ENCODE measurements at places on chromosomes 5 and 9. TPM values are rescaled to one million over a fixed set of nuclear protein-coding genes. Genes with fewer than 3 reads are reported as not detected.

IL13 gene
- total RNA-seq, result not detected

GRCh38 chr9:136336156-136336870 is 9.0 kb downstream of the GPSM1 start:
- no peak for DNase-seq

- DNase-seq, result no peak
Observed at GRCh38 chr5:159337016-159337955, 7.0 kb upstream of the IL12B start.

GRCh38 chr9:93397661-93398373 is 53.7 kb upstream of the FAM120A start:
- DNase-seq, result no peak

DNA sequence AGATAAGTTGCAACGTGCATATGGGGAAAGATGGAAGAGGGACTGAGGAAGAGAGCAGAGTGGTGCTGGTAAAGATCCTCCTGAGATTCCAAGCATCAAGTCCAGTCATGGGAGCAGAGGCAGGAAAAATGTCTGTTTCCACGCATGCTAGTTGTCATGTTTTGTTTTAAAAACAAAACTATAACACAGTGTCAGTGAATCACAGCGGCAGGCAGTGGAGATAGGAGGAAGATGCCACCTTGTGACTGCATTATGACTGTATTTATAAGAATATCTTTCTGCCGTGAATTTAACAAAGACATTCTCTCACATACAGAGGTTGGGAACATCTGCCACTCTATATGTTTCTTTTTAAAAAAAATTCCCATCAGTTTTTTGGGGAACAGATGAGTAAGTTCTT is 3.7 kb upstream of the SVEP1 start:
- no peak for DNase-seq

DNA sequence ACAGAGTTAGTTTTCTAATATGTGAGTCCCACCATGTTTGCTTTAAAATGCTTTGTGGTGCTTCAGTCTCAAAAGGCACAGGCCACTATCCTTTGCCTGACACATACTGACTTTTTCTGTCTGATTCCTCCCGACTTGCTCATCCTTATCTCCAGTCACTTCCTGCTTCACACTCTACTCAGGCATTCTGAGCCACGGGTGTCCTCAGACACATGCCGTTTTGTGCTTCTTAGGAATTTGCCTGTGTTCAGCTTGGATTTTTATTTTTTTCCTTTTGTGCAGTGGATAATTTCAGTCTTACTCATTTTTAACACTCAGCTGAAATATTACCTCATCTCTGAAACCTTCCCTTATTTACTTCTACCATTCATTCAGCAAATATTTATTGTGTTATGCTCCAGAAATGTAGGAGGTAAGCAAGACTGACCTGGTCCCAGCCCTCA is 54.1 kb downstream of the MAN2A1 start:
- no peak for DNase-seq

DNA sequence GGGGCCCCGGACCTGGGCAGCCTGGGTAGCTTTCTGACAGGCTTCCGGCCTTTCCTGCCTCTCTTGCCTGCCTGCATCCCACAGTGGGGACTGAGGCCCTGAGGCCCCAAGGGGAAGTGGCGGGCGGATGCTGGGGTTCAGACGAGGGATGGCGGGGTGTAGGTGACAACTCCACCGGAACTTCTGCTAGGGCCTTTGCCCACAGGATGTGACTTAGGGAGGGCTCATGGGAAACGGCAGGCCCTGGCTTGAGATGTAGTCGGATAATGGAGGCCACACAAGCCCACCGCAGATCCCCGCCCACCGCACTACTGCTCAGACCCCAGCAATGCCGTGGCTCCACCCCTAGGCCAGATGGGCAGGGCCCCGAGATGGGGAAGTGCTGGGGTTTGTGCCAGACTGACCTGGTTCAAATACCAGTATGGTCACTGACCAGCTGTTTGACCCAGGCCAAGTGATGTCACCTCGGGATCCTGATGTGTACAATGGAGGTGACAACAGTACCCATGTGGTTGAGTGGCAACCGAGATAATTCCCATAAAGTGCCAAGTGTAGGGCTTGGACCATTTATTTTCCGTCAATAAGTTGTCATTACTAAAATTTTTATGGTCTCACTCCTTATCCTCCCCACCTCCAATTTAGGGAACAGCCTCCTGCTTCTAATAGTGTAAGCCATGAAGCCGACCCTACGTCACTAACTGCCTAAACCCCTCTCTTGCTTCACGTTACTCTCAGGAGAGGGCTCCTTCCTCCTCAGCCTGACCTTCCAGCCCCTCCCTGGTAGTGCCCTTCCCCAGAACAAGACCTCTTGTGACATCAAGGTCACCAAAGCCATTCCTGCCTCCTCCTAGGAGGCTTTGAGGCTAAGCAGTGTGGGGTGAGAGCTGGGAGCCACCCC is 2.5 kb upstream of the CDK9 start:
- no peak for DNase-seq

Data from vagina (tissue), 2 donors.